ENCODE measurements at places on chromosomes 4 and X. TPM values are rescaled to one million over a fixed set of nuclear protein-coding genes. Genes with fewer than 3 reads are reported as not detected.

DNA sequence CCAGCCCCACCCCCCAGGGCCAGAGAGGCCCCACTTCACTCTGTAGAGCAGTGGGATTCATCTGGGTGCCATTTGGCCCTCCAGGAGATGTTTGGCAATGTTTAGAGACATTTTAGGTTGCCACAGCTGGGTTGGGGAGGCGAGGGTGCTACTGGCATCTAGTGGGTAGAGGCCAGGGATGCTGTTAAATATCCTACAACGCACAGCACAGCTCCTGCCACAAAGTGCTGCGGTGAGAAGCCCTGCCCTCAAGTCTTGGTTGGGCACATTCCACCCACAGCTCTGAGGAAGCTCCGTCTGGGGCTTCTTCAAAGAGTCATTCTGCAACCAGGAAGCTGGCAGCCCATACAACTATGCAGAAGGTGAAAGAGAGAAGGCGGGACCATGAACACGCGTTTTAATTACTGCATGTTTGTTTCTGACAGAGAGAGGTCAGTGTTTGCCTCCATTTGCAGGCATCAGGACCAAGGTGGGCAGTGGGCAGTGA, 48.1 kb upstream of the FAM9C start:
- no peak for DNase-seq

GRCh38 chrX:96982161-96982560, 98.5 kb downstream of the RPA4 start:
- DNase-seq: no peak

GRCh38 chrX:44310227-44310626, 33.2 kb downstream of the EFHC2 start:
- DNase-seq: no peak

DNA sequence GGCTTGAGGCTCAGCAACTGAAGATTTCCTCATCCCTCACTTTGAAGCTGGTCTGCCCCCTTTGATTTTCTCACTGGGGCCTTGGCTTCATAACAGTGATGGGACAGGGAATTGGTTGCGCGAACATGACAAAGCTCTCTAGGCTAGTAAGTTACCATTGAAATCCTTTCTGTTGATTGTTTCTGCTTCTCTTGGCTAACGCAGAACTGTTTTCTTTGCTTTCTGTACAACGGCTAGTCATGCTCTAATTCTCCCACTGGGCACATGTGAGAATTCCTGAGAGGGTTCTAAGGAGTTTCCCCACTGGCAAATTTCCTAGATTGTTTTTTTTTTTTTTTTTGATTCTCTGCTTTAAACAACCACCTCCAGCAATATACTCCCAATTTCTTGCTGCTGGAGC, 738.6 kb downstream of the PCDH7 start:
- DNase-seq: no peak

DNA sequence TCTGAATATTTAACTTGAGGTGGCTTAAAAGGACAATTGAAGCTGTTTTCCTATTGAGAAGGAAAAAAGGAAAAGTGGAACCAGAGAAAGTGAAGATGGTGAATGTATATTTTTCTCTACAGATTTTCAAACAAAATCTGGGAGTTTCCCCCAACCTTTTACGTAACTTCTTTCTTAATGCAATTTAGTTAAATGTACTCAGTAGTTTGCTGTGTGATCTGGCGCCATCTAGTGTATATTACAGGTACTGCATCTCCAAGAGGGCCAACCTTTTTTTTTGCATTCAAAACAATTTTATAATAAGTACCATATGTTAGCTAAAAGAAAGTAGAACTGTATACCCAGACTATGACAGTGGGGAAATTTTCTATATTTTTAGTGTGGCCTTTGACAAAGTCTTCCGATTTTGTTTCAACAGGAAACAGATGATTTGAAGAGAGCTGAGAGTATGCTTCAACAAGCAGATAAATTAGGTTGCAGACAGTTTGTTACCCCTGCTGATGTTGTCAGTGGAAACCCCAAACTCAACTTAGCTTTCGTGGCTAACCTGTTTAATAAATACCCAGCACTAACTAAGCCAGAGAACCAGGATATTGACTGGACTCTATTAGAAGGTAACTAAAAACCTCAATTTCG, 82.0 kb downstream of the PLS3 start:
- DNase-seq: peak; percentile 51

- no peak for DNase-seq
Observed at GRCh38 chr4:21544415-21544814, 404.2 kb downstream of the KCNIP4 start.

- no peak for DNase-seq
Observed at GRCh38 chr4:24443200-24443599, 141.2 kb downstream of the DHX15 start.

DNA sequence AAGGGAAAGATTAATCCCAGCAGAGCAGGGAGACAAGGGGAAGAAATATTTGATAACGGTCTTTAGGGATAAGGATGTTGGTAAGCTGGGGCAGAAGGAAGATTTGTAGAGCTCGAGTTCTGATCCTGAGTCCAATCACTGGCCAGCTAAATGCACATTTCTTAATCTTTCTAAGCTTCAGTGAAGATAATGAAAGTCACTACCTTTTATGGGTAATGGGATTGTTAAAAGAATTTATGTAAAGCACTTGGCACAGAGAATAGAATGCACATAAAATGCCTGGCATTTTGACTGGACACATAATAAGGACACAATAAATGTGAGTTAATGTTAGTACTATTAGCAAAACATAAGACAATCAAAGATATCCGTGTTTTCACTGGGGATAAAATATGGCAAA, 43.3 kb downstream of the NCAPG start:
- no peak for DNase-seq

Gene CT45A1
- not detected for total RNA-seq
